ENCODE measurements at places on chromosomes 6 and 20.

- DNase-seq: no peak
Observed at GRCh38 chr20:58567437-58567836, 52.2 kb upstream of the APCDD1L start.

DNA sequence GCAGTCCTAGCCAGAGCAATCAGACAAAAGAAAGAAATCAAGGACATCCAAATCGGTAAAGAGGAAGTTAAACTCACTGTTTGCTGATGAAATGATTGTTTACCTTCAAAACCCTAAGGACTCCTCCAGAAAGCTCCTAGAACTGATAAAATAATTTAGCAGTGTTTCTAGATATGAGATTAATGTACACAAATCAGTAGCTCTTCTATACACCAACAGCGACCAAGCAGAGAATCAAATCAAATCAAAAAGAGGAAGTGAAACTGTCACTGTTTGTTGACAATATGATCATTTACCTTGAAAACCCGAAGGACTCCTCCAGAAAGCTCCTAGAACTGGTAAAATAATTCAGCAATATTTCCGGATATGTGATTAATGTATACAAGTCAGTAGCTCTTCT is 21.7 kb downstream of the SERPINB9 start:
- DNase-seq: no peak

- no peak for DNase-seq
Observed at GRCh38 chr6:144339859-144340452, 54.8 kb downstream of the UTRN start.

GRCh38 chr6:42898891-42899361 is 16.9 kb upstream of the PTCRA start:
- peak; percentile 37 for DNase-seq

DNA sequence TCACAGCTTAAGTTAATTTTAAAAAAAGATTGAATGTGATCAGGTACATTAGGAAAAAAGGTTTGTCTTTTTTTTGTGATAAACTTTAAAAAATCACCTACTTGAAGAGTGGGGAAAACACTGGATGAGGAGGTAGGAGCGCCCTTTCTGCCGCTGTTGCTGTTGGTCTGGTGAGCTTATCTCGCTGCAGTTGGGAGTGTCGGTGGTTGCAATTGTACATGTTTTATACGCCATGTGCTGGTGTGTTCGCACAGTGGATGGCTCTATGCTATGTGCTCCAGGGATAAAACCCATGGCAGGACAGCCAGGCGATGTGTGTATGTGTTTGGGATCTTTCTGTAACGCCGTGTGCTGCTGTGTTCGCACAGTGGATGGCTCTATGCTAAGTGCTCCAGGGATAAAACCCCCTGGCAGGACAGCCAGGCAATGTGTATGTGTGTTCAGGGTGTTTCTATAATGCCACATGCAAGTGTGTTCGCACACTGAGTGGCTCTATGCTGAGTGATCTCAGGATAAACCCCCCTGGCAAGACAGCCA is 1.7 kb downstream of the SLC22A3 start:
- DNase-seq: no peak

DNA sequence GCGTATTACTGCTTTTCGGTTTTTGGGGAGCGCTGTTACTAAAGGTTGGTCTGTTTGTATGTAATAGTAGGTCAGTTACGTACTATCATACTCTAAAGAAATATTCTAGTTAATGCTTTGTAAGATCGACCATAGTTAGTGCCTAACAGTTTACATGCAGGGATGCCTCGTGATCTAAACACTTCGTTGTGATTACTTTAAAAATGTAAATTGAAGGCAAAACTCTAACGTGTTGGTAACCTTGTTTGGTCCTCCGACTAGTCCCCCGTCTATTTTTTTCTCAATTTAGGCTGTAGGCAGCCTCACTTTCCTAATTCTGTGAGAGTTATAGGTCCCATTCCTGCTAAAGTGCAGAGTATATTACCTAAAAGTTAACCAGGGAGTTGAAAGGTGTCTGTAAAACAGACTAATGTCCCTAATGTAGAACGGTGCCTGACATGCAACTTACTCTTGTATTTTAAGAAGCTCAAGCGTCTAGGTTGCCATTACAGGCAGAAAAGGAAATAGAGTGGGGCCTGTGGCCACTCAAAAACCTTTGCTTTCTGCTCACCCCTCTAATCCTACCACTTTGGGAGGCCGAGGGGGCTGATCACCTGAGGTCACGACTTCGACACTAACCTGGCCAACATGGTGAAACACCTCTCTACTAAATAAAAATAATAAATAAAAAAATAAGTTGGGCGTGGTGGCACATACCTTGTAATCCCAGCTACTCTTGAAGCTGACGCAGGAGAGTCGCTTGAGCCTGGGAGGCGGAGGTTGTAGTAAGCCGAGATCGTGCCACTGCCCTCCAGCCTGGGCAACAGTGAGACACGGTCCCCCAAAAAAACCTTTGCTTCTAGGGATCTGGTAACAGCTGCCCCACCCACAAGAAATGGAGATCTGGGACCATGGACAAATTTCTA is 37.8 kb downstream of the HFE start:
- DNase-seq: peak; percentile 37

DNA sequence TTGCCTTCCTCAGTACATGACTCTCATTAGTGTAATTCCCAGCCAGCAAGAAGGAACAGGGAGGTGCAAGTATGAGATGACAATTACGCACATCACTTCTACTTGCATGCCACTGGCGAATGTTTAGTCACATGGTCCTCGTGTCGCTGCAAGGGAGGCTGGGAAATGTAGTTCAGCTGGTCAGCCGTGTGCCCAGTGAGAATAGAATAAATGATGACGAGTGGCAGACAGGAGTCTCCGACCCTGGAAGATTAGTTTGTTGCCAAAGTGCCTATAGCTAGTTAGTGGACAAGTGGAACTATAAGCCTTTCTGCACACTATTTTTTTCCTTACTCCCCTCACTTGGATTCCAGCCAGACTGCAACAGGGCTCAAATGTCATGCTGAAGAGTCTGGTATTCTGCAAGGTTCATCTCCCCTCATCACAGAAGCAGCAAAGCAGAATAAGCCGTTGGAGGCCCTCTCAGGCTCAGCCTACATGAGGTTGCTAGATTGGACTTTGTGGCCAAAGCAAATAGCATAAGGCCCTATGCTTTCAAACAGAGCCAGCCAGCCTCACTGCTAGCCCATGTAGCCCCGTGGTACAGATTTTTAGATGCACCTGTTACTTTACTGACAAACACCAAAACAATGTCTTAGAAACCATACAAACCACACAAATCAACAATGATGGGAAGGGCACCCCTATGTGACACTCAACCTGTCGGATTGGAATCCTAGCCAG is 9.7 kb downstream of the LINC00237 start:
- DNase-seq: no peak

DNA sequence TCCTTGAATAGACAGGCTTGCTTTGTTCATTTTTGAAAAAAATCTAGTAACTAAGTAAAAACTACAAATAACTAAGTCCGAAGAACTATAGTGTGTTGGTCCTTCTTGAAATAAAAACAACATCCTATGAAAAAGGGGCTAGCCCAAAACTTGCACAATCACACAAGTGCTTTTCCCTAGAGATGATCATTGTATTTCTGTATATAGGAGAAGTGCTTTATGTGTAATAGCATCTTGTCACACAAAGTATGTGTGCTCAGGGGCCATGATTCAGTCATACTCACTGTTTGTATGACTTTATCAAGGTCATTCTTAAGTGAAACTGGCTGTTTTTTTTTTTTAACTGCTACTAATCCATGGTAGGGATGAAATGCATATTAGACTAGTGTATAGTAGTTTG is 179.8 kb downstream of the DTNBP1 start:
- no peak for DNase-seq

DNA sequence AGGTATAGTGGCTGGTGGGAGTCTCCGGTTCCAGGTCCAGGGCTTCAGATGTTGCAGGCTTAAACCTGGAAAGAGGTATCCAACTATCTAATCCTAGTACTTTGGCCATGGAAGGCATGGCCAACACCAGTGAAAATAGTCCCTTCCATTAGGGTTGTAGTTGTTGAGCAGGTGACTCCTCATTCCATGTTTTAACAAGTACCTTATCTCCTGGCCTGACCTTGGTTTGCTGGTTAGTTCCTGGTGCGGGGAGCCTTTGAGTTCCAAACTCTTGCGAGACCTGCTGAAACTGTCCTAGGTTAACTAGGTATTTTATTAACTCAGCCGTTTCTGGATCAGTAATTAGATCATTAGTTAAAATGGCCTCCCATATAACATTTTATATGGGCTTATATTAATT is 165.1 kb upstream of the PROKR2 start:
- no peak for DNase-seq

DNA sequence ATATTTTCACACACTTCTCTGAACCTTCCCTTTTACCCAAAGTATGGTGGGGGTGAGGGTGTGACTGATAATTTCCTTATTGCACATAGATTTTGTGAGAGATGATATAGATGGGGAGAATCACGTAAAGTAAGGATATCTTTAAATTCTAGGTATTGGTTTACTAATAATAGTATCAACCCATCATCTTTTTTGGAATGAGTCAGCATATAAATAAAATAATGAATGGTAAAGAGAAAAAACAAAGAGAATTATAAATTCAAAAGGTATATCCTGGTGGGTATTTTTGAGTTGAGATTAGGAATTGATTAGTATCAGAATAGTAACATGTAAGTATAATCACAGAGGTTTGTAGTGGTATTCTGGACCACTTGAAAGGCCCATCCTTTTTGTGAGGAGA is 56.1 kb downstream of the MACROD2 start:
- DNase-seq: no peak

DNA sequence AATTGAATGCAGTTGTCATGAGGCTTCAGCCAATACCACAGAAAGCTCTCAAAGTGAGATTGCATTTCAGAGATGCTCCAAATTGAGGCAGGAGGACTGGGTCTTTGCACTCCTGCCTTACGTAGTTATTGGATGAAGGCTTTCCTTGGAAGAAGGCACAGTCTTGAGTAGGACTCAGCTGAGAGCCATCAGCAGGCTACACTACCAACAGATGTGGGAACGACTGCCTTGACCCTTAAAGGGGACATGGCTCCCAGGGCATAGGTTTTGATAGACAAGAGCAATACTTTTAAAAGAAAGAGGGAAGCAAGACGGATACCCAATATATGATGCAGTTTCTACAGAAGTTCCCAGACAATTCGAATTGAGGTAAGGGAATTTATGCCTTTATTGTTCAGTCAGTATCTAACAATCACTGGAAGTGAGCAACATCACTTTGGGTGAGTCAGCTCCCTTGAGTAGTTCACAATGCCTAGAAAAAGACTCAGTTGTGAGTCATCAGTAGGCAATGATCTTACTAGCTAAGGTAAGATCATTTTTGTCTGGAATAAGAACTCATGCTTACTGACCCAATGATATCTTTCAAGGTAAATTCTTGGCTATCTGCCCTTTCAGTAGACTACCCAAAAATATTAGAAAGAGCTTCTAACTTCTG is 390.8 kb downstream of the GJA1 start:
- DNase-seq: peak; percentile 97

DNA sequence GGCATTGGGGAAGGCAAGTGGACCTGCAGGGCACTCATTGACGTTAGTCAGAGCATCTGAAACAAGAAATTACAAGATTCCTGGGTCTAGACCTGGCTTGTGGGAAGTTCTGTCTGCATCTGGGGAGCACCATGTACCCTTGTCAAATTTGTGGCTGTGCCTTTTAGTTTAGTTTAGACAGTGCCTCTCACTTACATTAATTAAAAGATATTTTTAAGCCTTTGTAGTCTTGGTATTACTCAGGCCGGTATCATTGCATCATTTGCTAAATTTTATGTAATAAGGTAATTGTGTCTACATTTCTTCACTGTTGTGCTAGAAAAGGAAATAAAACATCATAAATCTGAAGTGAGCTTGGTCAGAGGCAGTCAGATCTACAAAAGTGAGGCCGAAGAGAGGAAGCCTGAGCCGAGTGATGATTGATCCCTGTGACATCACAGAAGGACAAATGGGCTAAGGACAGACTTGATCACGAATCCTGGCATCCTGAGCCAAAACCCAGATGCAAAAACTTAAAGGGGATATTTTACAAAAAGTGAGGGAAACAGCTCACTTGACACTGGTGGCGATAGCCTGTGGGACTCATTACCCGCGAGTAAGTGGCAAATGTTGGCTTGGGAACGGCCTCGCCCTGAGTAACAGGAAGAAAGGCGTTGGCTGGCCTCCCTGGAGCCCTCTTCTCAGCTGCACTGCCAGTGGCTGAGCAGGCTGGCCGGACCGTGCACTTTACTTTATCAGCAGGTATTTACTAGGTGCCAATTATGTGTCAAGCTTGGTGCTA is 106.5 kb downstream of the TCP11 start:
- DNase-seq: peak; percentile 7

DNA sequence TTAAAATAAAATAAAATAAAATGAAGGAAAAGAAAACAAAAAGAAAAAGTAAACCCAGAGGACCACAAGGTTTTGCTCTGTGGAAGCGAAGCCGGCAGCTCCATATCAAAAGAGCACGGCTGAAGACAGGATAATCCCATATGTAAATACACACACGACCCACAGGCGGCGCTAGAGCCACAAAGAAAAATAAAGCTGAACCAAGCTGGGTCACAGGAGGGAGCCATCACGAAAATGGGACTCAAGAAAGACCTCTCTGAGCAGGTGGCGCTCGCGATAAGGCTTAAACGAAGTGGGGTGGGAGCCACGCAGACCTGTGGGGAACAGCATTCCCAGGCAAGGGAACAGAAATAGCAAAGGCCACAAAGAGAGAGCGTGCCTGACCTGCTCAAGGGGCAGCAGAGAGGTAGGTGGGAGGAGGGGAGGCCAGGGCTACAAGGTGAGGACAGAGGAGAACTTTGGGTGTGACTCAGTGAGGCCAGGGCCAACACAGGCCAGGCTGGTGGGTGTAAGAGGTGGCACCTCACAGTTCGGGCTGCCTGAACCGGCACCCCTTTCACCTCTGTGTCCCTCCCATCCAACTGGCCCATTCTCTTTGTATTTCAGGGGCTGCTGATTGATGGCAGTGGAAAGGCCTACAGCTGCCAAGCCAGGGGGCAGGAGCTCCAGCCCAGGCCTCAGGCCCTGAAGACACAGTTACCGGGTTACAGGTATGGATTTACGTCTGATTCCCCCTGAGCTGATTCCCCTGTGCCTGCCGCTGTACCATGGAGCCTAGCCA is 26.0 kb downstream of the PTGIS start:
- peak; percentile 38 for DNase-seq

DNA sequence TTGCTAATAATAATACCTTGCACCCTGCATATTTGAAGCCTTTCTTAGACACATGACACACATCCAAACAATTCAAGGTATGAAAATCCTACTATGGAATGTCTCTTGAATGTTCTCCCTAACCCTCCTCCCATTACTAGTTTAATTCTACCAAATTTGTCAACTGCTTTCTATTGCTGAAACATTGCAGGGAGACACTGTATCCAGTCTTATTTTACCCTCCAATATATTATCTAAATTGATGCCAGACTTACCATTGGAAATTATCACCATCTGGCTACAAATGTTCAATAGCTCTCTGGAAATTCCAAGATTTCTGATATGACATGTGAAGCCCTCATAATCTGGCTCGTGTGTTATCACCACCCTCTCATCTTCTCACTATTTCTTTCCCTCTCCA is 1027.3 kb upstream of the CITED2 start:
- peak; percentile 8 for DNase-seq

DNA sequence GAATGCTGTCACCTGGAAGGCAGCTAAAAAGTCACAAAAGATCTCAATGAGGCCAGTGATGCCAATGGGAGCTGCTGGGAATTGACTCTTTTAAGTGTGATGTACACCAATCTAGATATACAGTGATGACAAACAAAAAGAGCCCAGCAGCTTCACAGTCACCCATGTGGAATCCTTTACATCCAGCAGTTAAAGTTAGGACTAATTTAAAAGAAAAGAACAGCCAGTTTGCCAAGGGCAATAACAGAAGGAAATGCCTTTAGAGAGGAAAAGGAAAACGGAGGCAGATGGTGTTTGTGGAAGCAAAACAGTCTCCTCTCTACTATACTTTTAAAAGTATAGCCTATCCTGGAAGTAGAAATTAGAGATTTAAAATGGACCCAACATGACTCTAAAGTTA is 873.5 kb downstream of the EPHA7 start:
- no peak for DNase-seq

Data from mammary epithelial cell (primary cell).